ENCODE measurements at places on chromosomes 1 and 21.
A peak's percentile ranks its signal among the peaks of the same experiment; 100 is the strongest.

- DNase-seq = no peak
Measured at GRCh38 chr21:37357691-37358090, 8.9 kb upstream of the DYRK1A start.

DNA sequence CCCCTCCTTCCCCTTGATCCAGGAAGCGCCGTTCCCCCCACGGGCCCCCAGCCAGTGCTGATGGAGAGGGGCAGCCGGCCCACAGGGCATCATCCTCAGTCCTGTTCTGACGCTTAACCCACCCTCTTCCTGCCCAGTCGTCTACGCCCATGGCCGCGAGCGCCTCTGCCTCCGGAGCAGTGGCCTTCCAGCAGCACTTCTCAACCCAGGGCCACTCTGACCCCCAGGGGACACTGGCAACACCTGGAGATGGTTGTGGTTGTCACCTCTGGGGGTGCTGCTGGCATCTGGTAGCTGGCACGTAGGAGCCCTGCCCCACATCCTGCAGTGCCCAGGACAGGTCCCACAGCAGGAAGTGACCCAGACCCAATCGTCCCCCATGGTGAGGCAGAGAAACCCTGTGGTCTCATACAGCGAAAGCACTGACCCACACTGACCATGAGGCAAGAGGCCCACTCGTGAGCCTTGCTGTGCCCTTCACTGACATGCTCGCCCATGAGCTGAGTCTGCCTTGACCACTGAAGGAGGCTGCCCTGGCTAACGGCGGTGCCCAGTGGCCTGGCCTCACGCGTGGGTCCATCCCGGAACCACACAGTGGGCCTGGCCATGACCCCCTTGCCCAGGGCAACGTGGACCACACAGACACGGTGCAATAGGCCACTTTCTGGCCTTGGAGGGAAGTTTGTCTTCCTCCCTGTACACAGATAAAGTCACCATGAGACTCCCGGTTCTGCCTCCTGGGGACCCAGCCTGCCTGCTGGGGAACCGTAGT, 96.8 kb upstream of the ARHGEF16 start:
- DNase-seq = no peak

DNA sequence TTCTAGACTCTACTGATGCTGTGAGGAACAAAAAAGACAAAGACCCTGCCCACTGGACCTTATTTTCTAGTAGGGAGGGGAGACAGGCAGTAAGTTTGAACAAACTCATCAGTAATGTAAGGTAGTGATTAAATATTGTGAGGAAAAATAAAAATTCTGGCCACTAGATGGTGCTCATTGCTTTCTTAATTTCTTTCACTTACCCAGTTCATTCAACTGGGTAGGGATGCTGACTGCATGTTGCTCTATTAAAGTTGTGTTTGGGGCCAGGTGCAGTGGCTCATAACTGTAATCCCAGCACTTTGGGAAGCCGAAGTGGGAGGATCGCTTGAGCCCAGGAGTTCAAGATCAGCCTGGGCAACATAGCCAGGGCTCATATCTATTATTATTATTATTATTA, 6.3 kb upstream of the KYAT3 start:
- DNase-seq = peak; percentile 94

- DNase-seq = no peak
Measured at GRCh38 chr21:30625449-30626165, 5.2 kb downstream of the KRTAP20-4 start.

GRCh38 chr1:32447469-32448185, 17.2 kb upstream of the ZBTB8B start:
- peak; percentile 73 for DNase-seq

DNA sequence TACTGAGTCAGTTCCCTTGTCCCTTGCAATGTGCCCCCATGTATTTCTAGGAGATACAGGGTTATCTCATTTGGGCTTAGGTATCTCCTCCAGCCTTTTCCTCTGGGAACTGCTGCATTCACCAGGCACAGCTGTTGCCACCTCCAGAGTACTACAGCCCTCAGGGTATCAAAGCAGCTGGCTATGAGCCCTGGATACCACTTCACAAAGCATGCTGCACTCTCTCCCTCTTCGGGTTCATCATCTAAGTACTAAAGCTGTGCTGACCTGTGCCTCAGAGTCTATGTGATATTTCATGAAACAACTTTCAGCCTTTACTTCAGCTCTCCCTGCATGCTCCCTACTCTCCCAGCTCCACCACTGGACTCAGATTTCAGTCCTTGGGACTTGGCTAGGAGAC, 62.3 kb downstream of the CCDC185 start:
- no peak for DNase-seq

- no peak for DNase-seq
Measured at GRCh38 chr1:55512466-55512865, 297.3 kb upstream of the USP24 start.

All from eye (tissue), 1 donor.